Activated CD4-positive, alpha-beta T cell treated with anti-CD3 and anti-CD28 coated beads, Interleukin-2, amount 10 ng/mL, durations not matched to agents 24 days and 14 days (primary cell): ENCODE measurements at places on chromosomes 1 and 21. TPM values are rescaled to one million over a fixed set of nuclear protein-coding genes. Genes with fewer than 3 reads are reported as not detected.

- no peak overlapping the region for H3K27ac ChIP-seq
- no peaks in the 10 kb centered on the region for H3K36me3 ChIP-seq
Observed at GRCh38 chr1:117577191-117577885, 28.5 kb upstream of the TENT5C start.

PGM1 gene
- total RNA-seq = 47.3 and 47.9 TPM in 2 replicates

PTGER3 gene
- 0.26 and 0.62 TPM in 2 replicates for total RNA-seq

GRCh38 chr1:194931166-194931565 lies 1677.1 kb downstream of the KCNT2 start:
- H3K27ac ChIP-seq = no peak overlapping the region
- H3K4me1 ChIP-seq = no peaks in the 10 kb centered on the region
- H3K4me3 ChIP-seq = no peak overlapping the region
- no peaks in the 10 kb centered on the region for H3K27me3 ChIP-seq
- DNase-seq = no peak

DNA sequence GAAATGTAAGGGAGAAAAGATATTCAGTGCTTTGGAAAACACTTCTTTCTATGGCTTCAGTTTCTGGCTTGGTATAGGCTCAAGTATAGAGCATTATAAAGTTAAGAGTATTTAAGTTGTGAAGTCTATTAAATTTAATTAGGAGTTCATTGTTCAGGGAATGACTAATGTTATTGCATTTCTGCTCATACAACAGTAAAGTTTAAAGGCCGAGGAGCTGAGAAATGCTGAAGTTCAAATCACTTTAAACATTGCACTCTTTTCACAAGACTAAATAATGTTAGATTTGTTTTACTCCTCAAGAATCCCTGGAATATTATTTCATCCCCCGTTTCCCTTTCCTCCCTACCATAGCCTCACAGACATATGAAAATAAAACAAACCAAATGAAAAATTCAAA lies 30.1 kb downstream of the RGS5 start:
- no peaks in the 10 kb centered on the region for H3K36me3 ChIP-seq
- no peaks in the 10 kb centered on the region for H3K4me1 ChIP-seq
- no peak overlapping the region for H3K4me3 ChIP-seq
- no peak overlapping the region for H3K27ac ChIP-seq
- H3K27me3 ChIP-seq = peaks cover 4% of the 10 kb centered on the region

- no peak overlapping the region for H3K4me3 ChIP-seq
- no peak for DNase-seq
- H3K27ac ChIP-seq = no peak overlapping the region
- no peaks in the 10 kb centered on the region for H3K4me1 ChIP-seq
- H3K27me3 ChIP-seq = peaks cover 15% of the 10 kb centered on the region
- no peaks in the 10 kb centered on the region for H3K36me3 ChIP-seq
Observed at GRCh38 chr1:15282038-15282437, 35.0 kb downstream of the FHAD1 start.

BRDT gene
- total RNA-seq = not detected in 2 replicates

A3GALT2 gene
- not detected in 2 replicates for total RNA-seq

DNA sequence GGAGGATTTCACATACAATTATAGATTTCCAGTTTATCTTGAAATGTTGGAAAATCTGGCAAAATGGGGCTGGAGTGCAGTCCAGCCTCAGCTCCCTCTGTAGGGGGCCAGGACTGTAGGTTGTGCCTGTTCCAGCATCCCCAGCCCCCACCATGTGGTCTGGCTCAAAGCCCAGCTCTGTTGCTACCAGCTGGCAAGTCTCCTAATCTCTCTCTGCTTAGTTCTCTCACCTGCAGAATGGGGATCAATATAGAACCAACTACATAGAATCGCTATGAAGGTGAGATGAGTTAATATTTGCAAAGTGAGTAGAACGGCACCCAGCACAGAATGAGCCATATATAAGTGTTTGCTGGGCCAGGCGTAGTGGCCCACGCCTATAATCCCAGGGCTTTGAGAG lies 50.0 kb upstream of the TARDBP start:
- no peak for DNase-seq
- H3K27ac ChIP-seq = no peak overlapping the region
- peaks cover 29% of the 10 kb centered on the region for H3K27me3 ChIP-seq
- H3K4me3 ChIP-seq = no peak overlapping the region

ANKRD65 gene
- not detected in 2 replicates for total RNA-seq

- no peaks in the 10 kb centered on the region for H3K4me1 ChIP-seq
- no peak overlapping the region for H3K4me3 ChIP-seq
- no peak overlapping the region for H3K27ac ChIP-seq
- H3K36me3 ChIP-seq = no peaks in the 10 kb centered on the region
- H3K27me3 ChIP-seq = no peaks in the 10 kb centered on the region
Observed at GRCh38 chr1:79264285-79264684, 257.8 kb upstream of the ADGRL4 start.

DNA sequence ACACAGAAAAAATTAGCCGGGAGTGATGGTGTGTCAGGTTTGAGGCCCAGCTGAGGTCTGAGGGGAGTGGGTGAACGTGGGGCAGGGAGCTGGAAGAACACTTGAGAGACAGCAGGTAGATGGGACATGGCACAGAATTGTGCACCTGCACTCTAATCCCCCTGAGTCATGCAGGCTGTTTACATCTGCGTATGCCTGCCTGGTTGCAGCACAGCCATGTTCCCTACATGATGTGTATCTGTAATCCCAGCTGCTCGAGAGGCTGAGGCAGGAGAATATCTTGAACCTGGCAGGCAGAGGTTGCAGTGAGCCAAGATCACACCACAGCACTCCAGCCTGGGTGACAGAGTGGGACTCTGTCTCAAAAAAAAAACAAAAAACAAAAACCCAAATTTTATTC lies 44.8 kb downstream of the ATP5PO start:
- H3K36me3 ChIP-seq = no peaks in the 10 kb centered on the region
- H3K4me3 ChIP-seq = no peak overlapping the region
- no peak overlapping the region for H3K27ac ChIP-seq
- H3K27me3 ChIP-seq = peaks cover 8% of the 10 kb centered on the region
- H3K4me1 ChIP-seq = no peaks in the 10 kb centered on the region

GRCh38 chr1:50981741-50982140 lies 11.7 kb downstream of the CDKN2C start:
- no peak overlapping the region for H3K4me3 ChIP-seq
- H3K36me3 ChIP-seq = no peaks in the 10 kb centered on the region
- H3K27ac ChIP-seq = no peak overlapping the region
- peaks cover 12% of the 10 kb centered on the region for H3K4me1 ChIP-seq

DNA sequence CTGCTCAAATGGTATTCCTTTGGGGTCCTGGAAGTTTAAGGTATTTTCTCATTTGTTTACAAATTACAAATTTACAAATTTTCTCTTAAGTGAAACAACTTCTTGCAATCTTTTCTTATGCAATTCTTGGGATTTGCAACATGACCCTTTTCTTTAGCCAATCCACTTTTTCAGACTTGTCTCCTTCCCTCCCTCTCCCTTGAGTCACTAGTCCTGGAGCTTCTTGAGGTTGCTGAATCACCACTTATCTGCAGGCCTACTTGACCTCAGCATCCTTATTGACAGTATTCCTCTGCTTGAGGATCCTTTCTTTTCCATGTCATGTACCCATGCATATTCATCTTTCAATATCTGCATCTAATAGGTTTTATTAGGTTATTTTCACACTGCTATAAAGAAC lies 302.8 kb upstream of the ADAMTS5 start:
- no peaks in the 10 kb centered on the region for H3K4me1 ChIP-seq
- DNase-seq = no peak
- no peaks in the 10 kb centered on the region for H3K36me3 ChIP-seq
- H3K27ac ChIP-seq = no peak overlapping the region
